ENCODE measurements at places on chromosomes 11 and 22.

- DNase-seq = no peak
These were observed 41.6 kb downstream of the PRCP start for GRCh38 chr11:82858556-82859091.

- no peak for DNase-seq
These were observed 3.2 kb downstream of the OR51F1 start for GRCh38 chr11:4766420-4767043.

- no peak for DNase-seq
These were observed 16.3 kb downstream of the CHRDL2 start for GRCh38 chr11:74714904-74715303.

DNA sequence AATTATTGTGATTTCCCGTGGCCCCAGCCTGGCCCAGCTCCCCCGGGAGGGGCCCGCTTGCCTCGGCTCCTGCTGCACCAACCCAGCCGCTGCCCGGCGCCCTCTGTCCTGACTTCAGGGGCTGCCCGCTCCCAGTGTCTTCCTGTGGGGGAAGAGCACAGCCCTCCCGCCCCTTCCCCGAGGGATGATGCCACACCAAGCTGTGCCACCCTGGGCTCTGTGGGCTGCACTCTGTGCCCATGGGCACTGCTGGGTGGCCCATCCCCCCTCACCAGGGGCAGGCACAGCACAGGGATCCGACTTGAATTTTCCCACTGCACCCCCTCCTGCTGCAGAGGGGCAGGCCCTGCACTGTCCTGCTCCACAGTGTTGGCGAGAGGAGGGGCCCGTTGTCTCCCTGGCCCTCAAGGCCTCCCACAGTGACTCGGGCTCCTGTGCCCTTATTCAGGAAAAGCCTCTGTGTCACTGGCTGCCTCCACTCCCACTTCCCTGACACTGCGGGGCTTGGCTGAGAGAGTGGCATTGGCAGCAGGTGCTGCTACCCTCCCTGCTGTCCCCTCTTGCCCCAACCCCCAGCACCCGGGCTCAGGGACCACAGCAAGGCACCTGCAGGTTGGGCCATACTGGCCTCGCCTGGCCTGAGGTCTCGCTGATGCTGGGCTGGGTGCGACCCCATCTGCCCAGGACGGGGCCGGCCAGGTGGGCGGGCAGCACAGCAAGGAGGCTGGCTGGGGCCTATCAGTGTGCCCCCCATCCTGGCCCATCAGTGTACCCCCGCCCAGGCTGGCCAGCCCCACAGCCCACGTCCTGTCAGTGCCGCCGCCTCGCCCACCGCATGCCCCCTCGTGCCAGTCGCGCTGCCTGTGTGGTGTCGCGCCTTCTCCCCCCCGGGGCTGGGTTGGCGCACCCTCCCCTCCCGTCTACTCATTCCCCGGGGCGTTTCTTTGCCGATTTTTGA, 3.3 kb upstream of the ANKRD13D start:
- DNase-seq = peak; percentile 69

- DNase-seq = no peak
These were observed 132.7 kb downstream of the CASP12 start for GRCh38 chr11:104765401-104766095.

- peak; percentile 43 for DNase-seq
These were observed 34.6 kb upstream of the PDGFD start for GRCh38 chr11:104198576-104198975.

GRCh38 chr11:131534611-131535010, 164.2 kb downstream of the NTM start:
- DNase-seq = no peak

DNA sequence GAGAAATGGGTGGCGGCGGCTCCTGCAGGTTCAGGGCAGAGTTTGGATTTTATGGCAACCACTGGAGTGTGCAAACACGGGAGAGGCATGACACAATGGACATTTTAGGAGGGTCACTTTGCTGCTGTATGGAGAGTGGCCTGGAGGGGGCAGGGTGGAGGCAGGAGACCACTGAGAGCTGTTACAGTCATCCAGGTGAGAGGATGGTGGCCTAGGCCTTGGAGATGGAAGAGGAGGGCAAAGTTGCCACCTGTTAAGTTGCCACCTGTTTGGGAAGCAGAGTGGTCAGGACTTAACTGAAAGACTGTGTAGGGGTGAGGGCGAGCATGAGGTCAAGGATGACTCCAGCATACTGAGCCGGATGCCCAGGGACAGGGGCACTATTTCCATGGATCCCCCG, 2.3 kb upstream of the RAD9A start:
- peak; percentile 40 for DNase-seq

GRCh38 chr11:28259177-28259843, 151.1 kb downstream of the METTL15 start:
- DNase-seq = no peak

DNA sequence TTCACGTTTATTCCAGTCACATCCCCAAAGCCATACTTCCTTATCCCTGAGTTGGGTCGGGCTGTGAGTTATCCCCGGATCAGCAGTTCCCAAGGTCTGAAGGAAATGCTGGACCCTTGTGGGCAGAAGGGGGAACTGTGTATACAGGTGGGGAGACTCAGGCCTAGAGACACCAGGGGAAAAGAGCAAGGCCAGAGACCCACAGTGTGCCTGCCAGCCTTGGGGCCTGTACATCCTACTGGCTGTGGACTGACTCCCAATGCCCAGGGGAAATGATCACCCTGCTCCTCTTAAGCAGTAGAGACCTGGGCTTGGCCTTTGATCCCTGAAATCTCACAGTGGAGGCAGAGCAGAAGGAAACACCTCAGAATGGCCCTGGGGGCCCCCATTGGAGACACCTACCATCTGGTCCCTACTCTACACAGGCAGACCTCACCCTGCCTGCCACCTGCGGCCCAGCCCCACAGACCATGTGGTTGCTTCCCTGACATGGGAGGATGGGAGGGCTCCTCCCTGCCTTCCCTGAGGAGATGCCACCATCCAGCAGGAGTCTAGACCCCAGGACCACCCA, 1.3 kb downstream of the SELENOM start:
- no peak for DNase-seq

- DNase-seq = no peak
These were observed 2.2 kb upstream of the TRIM3 start for GRCh38 chr11:6475936-6476335.

DNA sequence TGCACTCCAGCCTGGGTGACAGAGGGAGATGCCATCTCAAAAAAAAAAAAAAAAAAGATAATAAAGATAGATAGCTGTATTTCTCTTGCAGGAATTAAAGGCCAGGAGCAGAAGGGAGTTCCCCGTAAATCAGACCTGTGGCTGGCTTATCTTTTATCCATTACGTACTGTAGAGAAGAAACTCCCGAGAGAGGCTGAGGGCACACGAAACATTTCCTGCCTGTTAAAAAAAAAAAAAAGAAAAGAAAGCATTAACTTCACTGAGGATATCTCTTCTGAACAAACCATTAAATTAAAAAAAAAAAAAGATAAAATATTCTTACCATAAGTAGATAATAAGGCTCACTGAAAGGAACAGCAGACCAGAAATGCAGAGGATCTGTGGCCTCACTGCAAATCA, 22.5 kb downstream of the P4HA3 start:
- no peak for DNase-seq

- peak; percentile 92 for DNase-seq
These were observed 159.3 kb upstream of the GRK3 start for GRCh38 chr22:25404928-25405816.

GRCh38 chr11:12048936-12049790, 40.7 kb upstream of the DKK3 start:
- no peak for DNase-seq

GRCh38 chr22:30226192-30226832, 20.2 kb downstream of the LIF start:
- no peak for DNase-seq

- DNase-seq = no peak
These were observed 1.5 kb downstream of the FHIP1B start for GRCh38 chr11:6232899-6233298.

DNA sequence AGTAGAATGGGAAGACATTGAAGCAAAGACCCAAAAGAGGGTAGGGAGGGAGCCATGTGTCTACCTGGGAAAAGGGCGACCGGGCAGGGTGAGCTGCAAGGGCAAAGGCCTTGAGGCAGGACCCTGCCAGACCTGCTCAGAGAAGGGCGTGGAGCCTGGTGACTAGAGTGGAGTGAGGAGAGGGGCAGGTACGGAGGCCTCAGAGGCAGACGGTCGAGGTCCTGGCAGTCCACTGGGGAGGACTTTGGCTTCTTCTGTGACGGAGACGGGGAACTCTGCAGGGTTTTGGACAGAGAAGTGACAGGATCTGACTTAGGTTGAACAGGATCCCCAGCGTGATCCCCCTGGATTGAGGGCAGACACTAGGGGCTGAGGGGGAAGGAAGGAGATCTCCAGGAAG, 12.9 kb downstream of the RIBC2 start:
- no peak for DNase-seq

GRCh38 chr11:68488623-68489022, 28.1 kb downstream of the PPP6R3 start:
- no peak for DNase-seq

DNA sequence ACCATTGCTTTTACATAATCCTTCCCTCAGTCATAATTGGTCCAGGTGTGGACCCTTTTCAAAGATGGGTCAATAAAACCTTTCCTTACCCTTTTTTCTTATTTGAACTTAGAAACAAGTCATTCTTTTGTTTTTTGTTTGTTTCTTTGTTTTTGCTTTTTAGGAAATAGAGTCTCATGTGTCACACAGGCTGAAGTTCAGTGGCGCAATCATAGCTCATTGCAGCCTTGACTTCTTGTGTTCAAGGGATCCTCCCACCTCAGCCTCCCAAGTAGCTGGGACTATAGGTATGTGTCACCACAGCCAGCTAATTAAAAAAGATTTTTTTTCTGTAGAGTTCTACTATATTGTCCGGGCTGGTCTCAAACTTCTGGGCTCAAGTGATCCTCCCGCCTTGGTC, 9.4 kb upstream of the PHOX2A start:
- DNase-seq = peak; percentile 51

GRCh38 chr22:49205483-49205800, 622.2 kb downstream of the BRD1 start:
- DNase-seq = no peak

DNA sequence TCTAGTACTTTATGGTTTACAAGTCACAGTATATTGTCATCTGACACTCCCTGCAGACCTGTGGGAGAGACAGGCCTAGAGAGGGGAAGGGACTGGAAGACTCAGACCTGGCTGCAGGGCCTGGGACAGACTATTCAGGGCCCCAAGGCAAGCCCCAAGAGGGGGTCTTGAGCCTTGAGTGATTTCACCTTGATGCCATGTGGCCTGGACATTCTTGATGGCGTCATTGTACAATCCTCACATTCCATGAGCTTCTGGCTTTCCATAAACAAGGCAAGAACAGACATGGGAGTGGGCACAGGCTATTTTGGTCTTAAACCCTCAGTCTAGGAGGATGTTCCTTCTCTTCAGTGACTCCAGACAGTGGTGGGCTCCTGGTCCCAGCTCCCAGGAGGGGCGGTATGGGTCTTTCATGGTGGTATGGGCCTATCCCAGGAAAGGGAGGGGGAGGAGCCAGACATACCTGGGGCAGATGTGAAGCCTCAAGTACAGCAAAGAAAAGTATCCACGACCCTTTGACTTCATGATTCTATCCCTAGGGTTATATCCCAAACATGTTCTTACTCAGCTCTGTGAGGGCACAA, 1.8 kb upstream of the TBC1D10A start:
- DNase-seq = no peak

GRCh38 chr11:17432002-17432401, 43.5 kb upstream of the KCNJ11 start:
- no peak for DNase-seq

GRCh38 chr11:82718307-82718706, 15.4 kb downstream of the FAM181B start:
- peak; percentile 46 for DNase-seq

DNA sequence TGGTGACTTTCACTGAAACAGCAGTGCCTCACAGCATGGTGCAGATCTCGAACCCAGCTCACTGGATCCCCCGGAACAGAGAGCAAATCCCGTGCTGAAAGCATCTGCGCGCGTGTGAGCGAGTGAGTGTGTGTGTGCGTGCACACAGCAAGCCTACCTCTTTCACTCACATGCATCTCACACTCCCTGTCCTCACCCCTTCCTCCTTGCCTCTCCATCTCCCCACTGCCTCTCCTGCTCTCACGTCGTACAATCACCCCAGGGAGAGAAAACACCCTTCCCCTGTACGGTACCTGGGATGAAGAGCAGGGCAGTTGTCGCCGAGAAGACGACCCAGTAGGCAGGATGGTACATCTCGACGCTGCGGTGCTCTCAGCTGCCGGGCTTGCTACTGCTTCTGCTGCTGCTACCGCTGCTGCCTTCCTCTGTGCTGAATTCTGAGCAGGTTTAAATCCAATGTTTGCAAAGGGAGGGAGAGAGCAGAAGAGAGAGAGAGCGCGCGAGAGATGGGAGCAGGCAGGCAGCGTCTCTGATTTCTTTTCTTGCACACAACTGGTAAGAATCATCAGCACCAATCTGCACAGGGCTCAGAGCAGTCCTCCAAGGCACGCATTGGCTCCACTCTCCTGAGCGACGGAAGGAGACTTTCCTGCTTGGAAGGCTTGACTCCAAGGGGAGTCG, at the start of gene OPCML:
Gene OPCML (minus strand): TSS at position 531 of the 681 bp plus-strand sequence.
- no peak for DNase-seq

DNA sequence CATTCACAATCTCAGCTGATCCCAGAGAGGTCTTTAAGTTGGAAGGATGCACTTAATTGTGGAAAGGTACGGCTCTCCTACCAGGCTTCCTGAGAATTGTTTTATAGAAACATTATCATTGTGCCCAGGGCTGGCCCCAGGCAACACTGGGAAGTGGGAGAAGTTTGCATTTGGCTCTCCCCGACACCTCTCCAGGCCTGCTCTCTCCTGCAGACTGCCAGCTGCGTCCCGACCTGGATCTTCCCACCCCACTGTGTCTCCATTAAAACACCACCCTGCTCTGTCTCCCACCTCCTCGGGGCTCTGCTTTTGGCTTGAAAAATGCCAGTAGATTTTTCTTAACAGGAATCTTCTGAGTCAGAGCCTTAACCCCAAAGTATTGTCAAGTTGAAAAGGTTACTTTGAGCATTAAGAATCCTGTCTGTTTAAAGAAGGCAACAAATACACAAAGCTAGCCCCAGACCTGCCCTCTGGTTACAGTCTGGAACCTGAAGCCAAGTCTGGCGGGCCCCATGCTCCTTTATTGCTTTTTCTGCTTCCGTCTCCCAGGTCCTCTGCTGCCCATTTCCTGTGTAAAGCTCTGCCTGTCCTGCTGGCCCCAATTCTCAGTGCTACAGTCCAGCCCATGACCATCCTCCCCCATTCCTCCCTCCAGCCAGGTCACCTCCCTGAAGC, 530.2 kb downstream of the SOX6 start:
- DNase-seq = no peak

All from suppressor macrophage treated with lipopolysaccharide for 1 hour (primary cell).